ENCODE measurements at places on chromosomes 5 and 9.

DNA sequence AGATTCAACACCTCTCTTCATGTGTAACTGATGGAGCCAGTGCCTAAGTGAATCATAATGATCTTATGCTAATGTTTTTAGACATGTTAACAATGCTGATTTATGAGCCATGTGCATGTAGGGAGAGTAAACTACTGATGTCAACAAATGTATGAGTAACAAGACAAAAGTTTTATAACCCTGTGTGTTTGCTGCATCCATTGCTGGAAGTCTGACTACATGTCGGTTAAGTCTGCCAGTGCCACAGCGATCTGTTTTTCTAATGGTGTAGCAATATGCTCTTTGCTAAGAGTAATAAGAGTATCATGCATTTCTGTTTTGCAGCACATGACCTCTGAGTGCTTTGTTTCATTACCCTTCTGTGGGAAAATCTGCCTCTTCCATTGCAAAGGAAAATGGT, 26.4 kb upstream of the TMOD1 start:
- DNase-seq, result no peak

- DNase-seq, result no peak
These were observed 30.0 kb upstream of the GRIA1 start for GRCh38 chr5:153460421-153460820.

- DNase-seq, result no peak
These were observed 30.6 kb downstream of the ZNF169 start for GRCh38 chr9:94289691-94290090.

GRCh38 chr5:147485046-147485445, 24.8 kb downstream of the DPYSL3 start:
- no peak for DNase-seq

DNA sequence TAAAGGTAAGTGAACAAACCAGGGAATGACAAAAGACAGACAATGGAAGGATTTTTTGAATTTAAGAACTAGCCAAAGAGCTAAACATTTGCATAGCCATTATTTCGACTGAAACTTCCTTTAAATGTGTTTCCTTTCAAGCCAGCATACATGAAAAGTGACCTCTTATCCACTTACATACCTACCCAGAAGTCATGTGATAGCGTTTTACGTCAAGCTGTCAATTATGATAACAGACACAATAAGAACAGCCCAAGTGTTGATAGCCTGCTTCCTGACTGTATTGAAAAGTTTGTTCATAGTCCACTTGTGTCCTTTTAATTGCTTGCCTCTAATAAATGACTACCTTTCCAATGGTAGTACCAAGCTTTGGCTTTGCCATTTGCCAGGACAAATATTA, 206.0 kb downstream of the NFIB start:
- DNase-seq, result peak; percentile 96

DNA sequence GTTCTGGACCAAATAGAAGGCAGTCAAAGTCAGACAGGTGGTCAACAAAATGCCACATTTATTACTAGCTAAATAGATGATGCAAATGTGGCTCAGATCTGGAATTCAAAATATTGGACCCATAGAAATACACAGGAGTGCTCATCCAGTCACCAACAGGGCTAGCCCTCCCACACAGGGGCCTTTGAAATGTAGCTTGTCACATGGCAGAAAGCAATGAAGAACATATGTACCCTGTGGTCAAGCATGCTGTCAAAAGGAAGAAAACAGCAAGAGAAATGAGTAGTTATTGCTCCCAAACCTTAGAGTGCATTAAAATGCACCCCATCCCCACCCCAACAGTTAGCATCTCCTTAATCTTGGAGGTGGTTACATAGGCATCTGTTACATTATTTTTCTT, 20.9 kb upstream of the CCDC112 start:
- no peak for DNase-seq

DNA sequence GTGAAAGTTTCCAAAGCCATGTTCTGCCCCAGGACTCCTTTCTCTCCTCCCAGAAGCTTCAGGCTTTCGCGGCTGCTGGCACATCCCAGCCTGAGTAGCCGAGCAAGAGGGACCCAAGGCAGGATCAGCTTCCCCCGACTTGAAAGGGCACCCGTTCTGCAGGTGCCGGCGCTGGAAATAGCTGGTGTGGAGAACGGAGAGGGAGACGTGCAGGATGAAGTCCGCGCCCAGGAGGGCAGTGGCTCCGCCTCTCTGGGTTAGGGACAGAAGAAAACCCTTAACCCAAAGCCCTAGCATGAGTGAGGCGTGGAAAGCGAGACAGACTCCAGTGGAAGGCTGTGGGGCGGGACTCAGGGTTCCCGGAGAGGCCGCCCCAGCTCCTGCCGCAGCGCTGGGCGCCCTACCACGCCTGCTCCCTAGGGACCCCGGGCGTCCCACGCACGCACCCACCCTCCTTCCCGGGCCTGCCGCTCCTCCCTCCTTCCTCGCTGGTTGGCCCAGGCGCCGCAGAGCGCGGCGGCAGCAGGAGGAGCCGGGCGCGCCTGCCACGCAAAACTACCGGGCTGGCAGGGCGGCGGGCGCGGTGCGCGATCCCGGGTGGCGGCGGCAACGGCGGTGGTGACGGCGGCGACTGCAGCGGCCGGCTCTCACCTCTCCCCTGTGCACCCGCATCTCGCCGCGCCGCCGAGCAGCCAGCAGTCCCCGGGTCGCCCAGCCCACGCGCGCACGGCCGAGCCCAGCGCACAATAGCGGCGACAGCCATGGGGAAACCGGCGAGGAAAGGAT, at the start of gene SLC1A1:
SLC1A1 (plus strand) TSS at position 550 of the 786 bp plus-strand sequence; CDS start at position 762, 212 bp downstream.
- DNase-seq, result peak; percentile 63

GRCh38 chr9:118038713-118039112, 334.5 kb downstream of the TLR4 start:
- DNase-seq, result no peak

- DNase-seq, result no peak
These were observed 211.7 kb downstream of the TLE1 start for GRCh38 chr9:81477669-81478068.

GRCh38 chr9:1018121-1018520, 32.0 kb upstream of the DMRT2 start:
- peak; percentile 24 for DNase-seq

- DNase-seq, result no peak
These were observed 134.2 kb downstream of the ZNF354C start for GRCh38 chr5:179194201-179194910.

- DNase-seq, result no peak
These were observed 68.7 kb downstream of the NTNG2 start for GRCh38 chr9:132230605-132231004.

- peak; percentile 29 for DNase-seq
These were observed 96.7 kb downstream of the EDIL3 start for GRCh38 chr5:84287951-84288350.

- DNase-seq, result peak; percentile 69
These were observed 61.3 kb upstream of the LRRTM2 start for GRCh38 chr5:138936225-138936967.

DNA sequence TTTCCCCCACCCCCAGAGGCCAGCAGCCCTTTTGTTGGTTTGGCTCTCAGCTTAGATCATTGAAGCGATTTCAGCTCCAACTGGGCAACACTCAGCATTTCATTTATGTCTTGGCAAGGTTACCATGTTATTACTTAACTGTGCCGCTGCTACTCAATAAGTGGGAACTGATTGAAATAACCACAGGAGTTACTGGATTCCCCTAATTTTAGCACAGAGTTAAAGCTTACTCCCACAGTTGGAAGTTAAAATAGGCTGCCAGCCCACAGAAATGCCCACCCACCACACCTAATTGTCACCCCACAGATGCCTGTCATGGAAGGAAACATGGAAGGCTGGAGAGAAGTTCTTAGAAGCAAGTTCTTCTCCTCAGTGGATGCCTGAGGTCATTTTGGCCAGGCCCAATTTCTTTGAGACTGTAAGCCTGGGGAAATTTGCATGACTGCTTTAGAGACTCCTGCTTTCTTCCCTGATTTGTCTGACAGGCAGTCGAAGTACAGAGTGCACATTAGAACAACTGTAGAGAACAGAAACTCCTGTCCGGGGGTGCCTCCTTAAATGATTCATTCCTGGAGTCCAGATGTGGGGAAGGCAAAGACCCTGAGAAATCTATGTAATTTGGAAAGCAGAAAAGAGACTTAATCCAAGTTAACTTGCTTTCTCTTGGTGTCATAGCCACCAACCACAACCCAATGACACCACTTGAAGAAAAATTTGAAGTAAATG, 370.0 kb downstream of the ZSWIM6 start:
- no peak for DNase-seq

- DNase-seq, result peak; percentile 89
These were observed 79.2 kb upstream of the IL7R start for GRCh38 chr5:35777358-35778087.

DNA sequence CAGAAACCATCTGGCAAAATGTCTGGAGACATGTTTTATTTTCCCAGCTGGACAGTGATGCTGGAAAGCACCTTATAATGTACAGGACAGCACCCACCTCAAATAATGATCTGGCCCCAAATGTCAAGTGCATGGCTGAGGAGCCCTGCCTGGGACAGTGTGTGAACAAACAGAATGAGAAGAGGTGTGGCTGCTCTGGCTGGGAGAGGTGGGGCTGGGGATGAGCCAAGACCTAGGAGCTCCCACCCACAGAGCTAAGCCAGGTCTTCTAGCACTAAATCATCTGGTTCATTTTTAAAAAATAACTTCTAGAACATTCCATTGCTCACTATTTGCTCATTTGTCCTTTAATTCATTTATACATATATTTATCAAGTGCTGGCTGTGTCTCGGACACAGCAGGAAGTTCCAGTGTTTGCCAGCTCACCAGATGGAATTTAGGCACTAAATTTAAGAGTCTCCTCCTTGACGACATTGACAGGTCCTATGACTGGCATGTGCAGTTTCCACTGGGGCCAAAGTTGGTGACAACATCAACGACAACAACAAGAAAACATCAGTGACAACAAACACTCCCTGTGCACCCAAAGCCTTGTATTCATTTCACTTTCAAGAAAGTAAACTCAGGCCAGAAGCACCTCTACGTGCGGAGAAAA, 59.1 kb downstream of the GTF3C4 start:
- no peak for DNase-seq

DNA sequence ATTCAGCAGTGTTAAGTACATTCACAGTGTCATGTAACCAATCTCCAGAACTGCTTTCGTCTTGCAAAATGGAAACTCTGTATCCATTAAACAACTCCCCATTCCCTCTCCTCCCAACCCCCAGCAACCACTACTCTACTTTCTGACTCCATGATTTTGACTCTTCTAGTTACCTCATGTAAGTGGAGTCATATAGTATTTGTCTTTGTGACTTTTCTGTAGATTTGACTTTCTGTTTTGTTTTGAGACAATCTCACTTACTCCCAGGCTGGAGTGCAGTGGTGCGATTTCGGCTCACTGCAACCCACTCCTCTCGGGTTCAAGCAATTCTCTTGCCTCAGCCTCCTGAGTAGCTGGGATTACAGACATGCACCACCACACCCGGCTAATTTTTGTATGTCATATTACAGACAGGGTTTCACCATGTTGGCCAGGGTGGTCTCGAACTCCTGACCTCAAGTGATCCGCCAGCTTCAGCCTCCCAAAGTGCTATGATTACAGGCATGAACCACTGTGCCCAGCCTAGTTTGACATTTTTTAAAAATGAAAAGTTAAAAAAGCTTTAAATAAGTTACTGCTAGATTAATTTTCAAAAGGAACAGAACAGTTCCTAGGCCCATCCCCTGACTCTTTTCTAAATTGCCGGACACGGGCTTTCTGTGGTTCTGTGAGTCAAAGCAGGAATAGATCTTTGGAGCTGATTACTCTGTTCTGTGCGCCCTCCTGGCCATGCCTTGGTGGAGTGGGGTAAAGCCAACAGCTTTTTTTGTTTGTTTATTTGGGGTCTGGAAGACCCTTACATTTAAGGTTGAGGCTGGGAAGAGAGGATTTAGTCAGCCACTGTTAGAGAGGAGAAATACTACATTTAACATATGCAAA, 59.3 kb downstream of the RALGPS1 start:
- DNase-seq, result no peak

DNA sequence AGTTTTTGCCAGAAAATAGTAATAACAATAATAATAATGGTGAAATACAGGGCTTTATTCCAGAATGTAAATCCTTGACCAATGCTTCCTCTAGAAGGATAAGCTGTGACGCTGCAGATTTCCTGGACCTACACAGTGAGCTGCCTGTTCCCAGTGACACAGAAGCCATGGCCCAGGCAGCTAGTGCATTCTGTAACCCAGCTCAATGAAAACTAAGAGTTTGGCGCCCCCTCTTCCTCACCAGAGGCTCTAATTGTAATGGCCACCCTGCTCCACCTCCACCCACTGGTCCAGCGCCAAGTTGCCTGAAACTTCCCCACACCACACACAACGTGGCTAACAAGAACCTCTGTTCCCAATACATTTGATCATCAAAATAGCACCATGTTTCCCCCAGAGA, 248.1 kb downstream of the CETN3 start:
- peak; percentile 55 for DNase-seq

DNA sequence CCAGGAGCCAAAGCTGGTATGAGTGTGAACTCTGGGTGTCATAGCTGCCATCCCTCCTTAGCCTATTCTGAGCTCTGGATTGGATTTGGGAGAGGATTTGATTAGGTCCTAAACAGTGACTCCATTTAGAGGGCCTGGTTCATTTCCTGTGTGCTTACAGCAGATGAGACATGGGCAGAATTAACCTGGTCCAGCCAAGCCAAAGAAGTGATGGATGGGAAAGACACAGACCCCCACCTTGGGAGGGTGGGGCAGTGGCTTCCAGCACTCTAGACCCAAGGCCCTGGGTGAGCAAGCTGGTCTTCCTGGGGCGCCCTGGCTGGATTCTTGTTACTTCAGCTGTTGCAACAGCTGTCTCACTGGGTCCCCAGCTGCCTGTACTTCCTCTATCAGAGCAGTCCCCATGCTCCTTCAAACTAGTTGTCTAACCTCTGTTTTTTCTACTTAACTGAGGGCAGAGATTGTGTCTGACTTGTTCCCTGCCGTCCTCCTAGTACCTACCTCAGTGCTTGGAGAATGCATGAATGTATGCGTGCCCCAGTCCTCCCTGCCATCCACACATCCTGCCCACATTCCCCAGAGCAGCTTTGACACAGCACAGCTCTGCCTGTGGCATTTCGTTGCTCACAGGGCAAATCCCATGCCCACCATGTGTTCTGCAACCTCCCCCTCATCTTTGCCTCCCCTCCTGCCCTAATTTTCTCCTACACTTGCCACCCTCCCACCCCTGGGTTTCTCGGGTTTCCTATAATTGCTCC, 115.9 kb downstream of the RGS3 start:
- DNase-seq, result no peak

- no peak for DNase-seq
These were observed 386.0 kb downstream of the CHSY3 start for GRCh38 chr5:130290219-130290618.
